ENCODE measurements at places on chromosomes 11 and 22.

DNA sequence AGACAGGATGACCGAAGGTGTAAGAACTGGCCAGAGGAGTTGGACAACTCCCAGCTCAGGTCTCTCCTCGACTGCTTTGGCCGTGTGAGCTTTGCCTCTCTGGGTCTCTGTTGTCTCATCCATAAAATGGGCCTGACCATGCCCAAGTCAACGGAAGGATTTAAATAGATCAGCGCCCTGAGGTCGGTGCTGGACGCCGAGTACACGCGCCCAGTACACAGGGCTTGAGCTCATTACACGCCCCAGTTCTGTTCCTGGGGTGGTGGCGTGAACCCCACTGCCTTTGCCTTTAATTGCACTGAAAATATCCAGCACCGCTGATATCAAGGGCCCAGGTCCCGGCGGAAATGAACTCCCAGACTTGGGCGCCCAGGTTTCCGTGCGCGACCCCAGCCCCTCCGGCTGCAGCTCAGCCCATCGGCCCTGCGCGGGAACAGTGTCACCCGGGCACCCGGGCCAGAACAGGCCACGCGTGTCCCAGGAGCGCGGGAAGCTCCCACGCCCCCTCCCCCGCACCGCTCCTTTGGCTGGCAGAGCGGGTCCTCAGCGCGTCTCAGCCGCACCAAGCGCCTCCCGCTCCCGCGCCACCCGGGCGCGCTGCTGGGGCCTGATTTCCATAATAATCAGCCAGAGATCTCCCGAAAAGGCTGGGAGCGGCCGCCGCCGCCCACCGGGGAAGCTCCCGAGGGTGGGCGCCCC is 42.2 kb downstream of the CYTH4 start:
- no peak for DNase-seq

- no peak for DNase-seq
Observed at GRCh38 chr11:129386795-129387397, 11.2 kb downstream of the BARX2 start.

DNA sequence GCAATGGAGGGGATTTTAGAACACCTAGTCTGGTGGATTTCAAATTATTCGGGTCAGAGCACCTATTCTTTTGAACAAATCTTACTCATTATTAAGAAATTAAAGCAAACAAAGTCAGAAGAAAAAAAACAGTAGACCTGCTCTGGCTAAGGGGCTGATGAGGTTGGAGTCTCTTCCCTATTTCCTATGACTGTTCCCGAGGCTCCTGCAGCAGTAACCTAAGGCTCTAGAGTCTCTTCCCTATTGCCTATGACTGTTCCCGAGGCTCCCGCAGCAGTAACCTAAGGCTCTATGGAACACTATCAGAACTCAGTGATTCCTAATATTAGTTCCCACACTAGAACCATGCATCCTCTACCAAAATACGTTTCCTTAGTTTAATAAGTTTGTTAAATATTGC is 607.9 kb downstream of the NTM start:
- DNase-seq, result no peak

DNA sequence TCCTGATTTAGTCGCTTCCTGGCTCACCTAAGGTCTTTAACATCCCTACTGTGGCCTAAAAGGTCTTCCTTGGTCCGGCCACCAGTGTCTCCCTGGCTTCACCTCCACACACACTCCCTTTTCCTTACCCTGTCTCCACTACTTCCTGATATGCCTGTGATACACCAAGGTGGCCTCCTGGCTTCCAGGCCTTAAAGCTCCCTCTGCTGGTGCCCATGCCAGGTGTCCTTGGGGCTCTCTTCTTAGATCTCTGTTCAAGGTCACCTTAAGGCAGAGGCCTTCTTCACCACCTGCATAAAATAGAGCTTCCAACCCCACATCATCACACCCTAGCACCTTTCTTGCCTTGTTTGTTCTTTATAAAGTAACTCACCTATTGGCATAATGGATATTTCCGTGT is 787.7 kb downstream of the NTM start:
- DNase-seq, result no peak

DNA sequence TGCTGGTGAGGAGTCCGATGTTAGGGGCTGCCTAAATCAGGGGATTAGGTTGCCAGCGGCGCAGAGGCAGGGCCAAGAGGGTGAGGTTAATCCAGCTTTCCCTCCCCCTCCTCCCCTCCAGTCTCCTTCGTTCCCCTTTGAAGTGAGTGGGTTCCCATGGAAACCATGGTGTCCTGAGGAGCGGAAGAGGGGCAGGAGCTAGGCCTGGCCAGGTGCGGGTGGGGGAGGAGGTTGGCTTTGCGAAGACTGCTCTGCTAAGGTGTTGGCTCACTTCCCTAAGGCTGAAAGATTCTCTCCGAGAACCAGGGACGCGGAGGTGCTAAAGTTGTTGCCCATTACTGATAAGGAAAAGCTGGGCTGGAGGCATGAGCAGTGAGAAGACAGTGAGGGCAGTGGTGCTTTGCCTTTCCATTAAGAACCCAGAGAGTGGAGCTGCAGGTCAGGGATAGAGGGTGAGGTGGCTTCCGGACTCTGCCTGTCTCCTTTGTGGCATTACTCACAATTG is 124.6 kb downstream of the FEZ1 start:
- DNase-seq, result no peak

DNA sequence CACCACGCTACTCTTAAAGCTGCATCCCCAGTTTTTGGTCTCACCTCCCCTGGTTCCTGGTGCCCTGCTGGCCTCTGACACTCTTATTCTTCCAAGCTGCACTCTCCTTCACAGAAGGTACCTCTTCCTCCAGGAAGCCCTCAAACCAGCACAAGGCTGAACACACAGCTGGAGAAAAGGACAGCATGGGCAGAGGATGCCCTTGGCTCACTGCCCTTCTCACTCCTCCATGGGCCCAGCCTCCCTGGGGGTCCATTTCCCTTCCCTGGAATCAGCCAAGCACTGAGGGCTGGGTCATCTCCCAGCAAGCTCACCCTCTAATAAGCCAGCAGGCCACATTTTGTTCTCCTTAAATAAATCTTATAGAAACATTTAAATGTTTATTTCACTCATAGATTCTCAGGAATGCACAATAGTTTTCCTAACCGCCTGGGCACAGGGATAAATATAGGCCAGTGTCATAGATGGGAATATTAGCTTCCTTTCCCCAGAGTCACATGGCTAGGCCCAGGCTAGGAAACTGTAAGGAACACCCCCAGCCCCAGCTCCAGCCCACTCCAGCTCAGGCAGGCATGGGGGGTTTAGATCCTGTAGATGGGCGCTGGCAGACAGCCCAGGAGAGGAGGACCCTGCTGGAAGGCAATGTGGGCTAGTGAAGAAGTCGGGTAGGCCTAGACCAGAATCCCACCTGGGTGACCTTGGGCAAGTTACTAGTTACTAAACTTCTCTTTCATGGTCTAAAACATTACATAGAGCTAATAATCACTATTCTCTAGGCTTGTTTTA is 51.5 kb downstream of the IRAG1 start:
- DNase-seq, result no peak

GRCh38 chr11:88384669-88385005 is 47.1 kb upstream of the CTSC start:
- no peak for DNase-seq

- DNase-seq, result no peak
Observed at GRCh38 chr22:22935056-22935545, 47.5 kb downstream of the IGLL5 start.

DNA sequence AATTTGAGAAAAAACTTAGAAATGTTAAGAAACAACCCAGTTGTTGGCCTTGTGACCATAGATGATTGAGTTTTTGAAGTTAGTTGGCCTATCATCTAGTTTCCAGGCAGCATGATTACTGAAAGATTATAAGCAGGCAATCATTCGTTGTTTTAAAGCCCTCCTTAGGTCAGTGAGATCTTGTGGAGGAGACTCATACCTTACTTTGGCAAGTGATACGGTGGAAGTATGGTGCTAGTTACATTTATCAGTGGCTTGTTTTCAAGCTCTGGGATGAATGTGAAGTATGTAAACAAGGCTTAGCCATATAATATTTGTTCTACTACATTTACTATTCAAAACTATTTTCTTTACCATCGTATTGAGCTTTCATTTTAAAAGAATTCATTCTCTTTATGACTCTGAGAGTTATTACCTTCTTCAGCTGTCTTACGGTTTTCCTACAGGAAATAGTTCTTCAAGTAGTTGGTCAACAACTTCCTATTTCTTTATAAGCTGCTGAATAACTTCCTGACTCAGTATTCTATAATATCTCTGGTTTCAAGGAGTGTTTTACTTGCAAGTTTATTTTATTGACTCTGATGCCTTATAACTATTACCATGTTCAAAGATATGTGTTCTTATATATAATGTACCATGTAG is 7.3 kb downstream of the YAP1 start:
- no peak for DNase-seq

DNA sequence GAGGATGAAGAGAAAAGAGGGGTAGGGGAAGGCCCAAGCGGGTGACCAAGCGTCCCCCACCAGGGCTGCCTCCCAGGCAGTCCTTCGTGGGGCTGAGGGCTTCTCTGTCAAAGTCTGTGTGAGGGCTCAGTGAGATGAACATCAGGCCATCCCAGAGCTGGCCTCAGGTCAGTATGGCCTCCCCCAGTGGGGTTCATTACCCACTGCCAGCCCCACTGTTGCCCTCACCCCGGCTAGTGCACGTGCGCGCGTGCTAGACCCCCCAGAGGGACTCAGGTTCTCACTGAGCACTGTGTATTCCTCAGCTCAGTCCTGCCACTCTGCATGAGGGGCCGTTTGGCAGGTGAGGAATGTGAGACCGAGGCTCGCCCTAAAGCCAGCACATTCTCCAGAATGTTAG is 3.3 kb downstream of the KDELR3 start:
- DNase-seq, result no peak

- peak; percentile 27 for DNase-seq
Observed at GRCh38 chr11:76074148-76075095, 131.9 kb downstream of the WNT11 start.

- no peak for DNase-seq
Observed at GRCh38 chr22:33851240-33851639, 69.0 kb downstream of the LARGE1 start.

DNA sequence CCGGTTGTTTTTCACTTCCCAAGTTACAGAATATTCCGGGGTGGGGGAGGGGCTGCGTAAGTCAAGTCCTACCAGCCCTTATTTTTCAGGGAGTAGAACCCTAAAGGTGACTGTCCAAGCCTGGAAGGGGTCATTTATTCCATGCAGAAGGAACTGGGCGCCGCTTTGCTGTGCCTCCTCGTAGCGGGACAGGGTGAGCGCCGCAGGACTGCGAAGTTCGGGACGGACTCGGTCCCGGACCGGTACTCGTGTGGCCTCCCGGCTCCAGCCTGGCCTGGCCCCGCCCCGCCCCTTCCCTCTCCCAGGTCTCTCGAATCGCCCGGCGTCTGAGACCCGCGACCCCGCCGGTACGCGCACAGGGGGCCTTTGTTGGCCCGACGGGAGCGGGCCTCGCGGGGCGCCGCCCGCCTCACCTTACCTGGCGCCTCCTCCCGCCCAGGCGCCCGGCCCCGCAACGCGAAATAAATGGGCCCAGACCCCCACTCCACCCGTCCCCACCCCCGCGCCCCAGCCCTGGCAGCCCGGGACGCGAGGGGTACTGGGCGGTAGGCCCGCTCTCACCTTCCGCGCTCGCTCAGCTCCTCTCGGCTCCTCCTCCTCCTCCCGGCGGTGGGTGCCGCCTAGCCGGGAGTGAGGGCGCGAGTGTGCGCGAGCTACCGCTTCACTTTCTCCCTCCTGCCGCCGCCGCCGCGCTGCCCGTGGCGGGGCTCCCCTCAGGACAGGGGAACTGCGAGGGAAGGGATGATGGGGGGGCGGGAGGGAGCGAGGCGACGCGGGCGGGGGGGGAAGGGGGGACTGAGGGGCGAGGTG is 698 bp downstream of the PAK1 start:
- DNase-seq, result no peak

DNA sequence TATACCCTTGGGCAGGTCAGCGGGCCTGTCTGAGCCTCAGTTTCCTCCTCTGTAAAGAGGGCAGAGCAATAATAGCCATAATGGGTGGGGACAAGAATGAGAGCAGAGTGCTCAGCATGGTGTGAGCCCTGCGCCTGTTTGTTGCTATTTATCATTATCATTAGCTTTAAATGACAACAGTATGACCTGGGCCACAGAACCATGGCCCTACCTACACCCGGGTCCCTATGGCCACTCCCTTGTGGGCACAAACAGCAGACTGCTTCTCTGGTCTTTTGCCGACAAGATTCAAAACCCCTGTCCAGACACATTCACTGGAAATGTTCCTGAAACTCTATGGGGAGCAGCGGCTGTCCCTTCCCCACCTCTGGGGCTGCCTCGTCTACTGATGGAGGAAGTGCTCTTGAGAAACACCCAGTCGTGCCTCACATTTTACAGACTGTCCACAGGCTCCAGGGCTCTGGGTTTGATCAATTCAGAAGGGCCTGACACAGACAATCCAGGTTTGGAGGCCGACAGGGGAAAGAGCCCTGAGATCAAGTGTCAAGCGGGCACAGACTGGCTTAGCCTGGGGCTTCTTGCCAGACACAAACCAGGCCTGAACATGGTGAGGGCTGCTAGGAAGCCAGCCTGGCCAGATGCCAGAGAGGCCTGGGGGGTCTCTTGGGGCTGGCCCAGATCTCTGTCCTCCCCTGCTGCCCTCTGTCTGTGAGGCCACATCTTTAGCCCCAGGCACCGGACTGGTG is 112.5 kb upstream of the CD82 start:
- no peak for DNase-seq

DNA sequence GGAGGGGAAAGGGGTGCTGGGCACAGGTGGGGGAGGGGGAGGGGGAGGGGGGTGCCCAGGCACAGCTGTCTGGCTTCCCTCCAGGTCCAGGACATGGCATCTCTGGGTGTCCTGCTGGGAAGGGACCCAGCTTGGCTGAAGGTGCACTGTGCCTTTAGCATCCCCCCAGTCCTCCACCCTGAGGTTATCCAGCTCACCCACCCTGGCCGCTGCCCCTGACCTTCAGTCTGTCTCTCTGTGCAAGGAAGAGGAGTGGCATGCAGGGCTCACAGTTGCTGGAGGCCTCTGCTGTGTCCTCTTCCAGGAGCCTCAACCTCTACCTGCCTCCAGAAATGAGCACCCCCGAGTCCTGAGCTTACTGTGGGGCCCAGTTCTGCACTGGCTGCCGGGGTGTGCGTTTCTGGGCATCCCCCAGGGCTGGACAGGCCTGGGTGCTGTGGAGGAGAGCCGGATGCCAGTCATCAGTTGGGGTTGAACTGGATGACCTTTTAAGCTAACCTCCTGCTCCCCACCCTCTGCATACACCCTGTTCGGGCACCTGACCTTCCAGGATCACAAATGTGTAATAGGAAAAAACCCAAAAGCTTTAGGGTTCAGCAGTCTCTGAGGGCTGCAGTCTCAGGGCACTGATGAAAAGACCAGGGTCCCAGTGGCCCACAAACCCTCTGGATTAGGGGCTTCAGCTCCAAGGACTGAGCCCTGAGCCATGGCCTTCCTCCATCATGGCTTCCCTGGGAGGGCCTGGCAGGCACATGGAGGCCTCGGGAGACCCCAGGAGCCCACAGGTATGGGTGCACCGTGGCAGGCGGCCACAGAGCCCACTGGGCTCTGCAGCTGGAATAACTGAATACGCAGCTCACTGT is 9.6 kb upstream of the CTSD start:
- DNase-seq, result no peak

GRCh38 chr11:33682446-33682845 is 18.2 kb downstream of the C11orf91 start:
- no peak for DNase-seq

GRCh38 chr22:28594797-28595462 is 84.7 kb downstream of the TTC28 start:
- DNase-seq, result peak; percentile 94

Measured in pons (tissue), 1 donor.